ENCODE measurements at places on chromosomes 13 and 19. TPM values are rescaled to one million over a fixed set of nuclear protein-coding genes. Genes with fewer than 3 reads are reported as not detected.

GRCh38 chr19:16303755-16304154 lies 20.9 kb upstream of the KLF2 start:
- DNase-seq: no peak

- DNase-seq: no peak
These were observed 38.7 kb downstream of the KCTD4 start for GRCh38 chr13:45162194-45162593.

DNA sequence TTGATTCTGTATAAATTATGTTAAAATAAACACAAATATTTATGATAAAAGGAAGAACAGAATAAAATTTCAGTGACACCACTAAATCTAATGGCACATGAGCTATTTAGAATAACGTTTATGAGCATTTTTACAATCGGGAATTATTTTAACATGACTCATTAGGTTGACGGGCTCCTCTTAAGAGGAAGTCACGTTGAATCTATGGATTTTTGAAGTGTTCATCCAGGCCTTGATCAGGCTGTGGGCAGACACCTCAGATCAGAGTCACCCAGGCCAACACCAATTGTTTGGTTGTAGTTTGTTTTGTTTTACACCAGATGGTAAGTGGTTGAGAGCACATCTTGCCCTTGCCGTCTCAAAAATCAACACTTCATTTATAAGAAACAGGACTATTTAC lies 257.8 kb downstream of the FOXO1 start:
- no peak for DNase-seq

- peak; percentile 91 for DNase-seq
These were observed 3.2 kb downstream of the VSIG10L start for GRCh38 chr19:51338563-51339312.

SIAH3 gene
- not detected for total RNA-seq

GRCh38 chr13:48412881-48413351 lies at the start of gene LPAR6:
TSS of gene LPAR6 (minus strand) at chr13:48413113. CDS start at chr13:48412423, 690 bp downstream.
- peak; percentile 22 for DNase-seq

DNA sequence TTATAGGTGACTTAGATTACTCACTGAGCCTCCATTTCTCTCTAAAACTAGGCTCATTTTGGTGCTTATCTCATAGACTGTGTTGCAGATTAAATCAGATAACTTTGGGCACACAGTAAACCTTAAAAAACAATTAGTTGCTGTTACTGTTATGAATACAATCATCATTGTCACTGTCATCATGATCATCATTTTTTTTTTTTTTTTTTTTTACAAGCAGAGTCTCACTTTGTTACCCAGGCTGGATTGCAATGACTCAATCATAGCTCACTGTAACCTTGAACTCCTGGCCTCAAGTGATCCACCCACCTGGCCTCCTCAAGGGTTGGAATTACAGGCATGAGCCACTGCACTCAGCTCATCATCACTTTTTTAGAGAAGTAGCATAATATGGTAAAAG lies 60.0 kb downstream of the VWA8 start:
- DNase-seq: no peak

DNA sequence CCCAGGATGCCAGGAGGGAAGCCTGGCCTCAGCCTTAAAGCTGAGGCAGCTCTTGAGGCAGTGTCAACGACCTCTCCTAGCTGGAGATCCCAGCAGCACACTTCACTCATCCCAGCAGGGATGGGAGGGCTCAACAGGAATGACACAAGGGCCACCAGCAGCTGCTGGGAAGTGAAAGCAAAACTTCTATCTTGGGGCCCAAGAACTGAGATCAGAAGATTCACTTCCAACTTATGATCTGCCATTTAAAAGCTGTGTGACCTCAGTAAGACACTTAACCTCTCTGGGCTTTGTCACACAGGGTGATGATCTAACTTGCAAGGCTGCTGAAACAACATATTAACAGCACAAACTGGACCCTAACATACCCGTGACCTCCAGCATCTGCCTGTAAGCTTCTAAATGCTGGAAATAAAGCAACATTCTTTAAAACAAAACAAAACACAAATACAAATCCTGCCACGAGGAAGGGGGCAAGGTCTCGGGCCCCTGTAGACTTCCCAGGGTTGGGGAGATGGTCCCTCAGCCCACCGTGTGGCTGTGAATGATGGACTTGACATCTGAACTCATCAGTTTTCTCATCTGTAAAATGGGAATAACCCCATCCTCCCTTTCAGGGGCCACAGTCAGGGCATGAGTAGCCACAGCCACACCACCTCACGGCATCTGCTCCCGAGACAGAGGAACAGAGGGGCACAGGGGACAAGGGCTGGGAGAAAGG lies 22.7 kb downstream of the ELL start:
- no peak for DNase-seq

KIR3DL2 gene
- not detected for total RNA-seq

MBD3L3 gene
- total RNA-seq: not detected

Measured in Calu3 (cell line).